ENCODE measurements at places on chromosomes 13 and 19. TPM values are rescaled to one million over a fixed set of nuclear protein-coding genes. Genes with fewer than 3 reads are reported as not detected.

DNA sequence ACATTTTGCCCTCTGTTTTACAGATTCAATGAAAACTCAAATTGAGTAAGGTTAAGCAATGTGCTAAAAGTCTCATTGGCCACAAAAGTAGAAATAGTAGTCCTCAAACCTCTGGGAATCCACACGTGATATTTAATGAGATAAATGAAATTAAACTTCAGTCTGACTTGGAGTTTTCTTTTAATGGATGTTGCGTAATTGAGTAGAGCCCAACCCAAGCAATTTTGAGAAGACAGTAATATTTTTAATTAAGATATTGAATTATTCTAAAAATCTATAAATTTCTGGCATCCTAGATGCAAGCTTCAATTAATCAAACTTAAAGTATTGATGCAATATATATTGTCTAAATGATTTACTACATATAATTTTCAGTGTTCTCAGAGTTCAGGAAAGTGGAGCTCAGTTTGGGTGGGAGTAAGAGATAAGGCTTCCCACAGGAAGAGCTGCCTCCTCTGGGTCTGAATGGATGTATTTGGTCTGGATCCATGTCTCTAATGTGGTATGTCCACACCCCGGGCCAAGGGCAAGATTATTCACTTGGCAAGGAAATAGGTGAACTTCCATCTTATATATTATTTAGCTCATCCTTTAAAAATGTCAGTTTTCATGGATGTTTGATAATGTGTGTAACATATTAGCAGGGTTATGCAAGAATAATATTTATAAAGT, 6.9 kb downstream of the MBNL2 start:
- no peak for DNase-seq
- H3K4me3 ChIP-seq: no peak overlapping the region
- no peak overlapping the region for H3K27ac ChIP-seq
- H3K4me1 ChIP-seq: peaks cover 35% of the 10 kb centered on the region
- H3K36me3 ChIP-seq: no peaks in the 10 kb centered on the region
- H3K27me3 ChIP-seq: peaks cover 3% of the 10 kb centered on the region

DNA sequence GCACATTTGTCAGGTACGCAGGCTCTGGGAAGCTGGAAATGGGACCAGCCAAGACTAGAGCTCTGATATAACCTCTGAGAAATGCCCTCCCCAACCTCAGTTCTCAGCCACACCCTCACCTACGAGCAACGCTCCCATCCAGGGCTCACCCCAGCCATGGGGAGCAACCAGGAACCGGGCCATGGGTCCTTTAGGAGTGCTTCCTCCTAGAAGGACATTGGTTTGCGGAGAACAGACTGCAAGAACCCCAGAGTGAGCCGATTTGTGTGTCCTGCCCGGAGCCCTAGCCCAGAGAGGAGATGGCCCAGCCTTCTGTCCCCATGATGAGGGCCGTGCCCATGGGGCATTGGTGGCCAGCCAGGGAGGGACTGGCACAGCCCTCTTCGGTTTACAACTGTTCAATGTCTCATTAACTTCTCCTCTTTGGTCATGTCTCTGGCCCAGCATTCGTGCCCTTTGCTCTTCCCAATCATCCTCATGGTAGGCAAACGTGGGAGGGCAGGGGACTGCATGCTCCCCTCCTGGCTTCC, 32.9 kb upstream of the IGSF23 start:
- no peaks in the 10 kb centered on the region for H3K27me3 ChIP-seq
- no peak overlapping the region for H3K4me3 ChIP-seq
- DNase-seq: no peak
- H3K36me3 ChIP-seq: no peaks in the 10 kb centered on the region
- no peaks in the 10 kb centered on the region for H3K4me1 ChIP-seq
- no peak overlapping the region for H3K27ac ChIP-seq

GRCh38 chr19:23957660-23958281, 43.1 kb downstream of the ZNF726 start:
- H3K4me3 ChIP-seq: no peak overlapping the region
- no peaks in the 10 kb centered on the region for H3K27me3 ChIP-seq
- H3K36me3 ChIP-seq: no peaks in the 10 kb centered on the region
- H3K4me1 ChIP-seq: no peaks in the 10 kb centered on the region
- no peak for DNase-seq

- no peak overlapping the region for H3K4me3 ChIP-seq
- H3K27me3 ChIP-seq: no peaks in the 10 kb centered on the region
- H3K4me1 ChIP-seq: no peaks in the 10 kb centered on the region
- H3K36me3 ChIP-seq: no peaks in the 10 kb centered on the region
- H3K27ac ChIP-seq: no peak overlapping the region
Observed at GRCh38 chr13:56720841-56721240, 419.9 kb upstream of the PRR20A start.

DNA sequence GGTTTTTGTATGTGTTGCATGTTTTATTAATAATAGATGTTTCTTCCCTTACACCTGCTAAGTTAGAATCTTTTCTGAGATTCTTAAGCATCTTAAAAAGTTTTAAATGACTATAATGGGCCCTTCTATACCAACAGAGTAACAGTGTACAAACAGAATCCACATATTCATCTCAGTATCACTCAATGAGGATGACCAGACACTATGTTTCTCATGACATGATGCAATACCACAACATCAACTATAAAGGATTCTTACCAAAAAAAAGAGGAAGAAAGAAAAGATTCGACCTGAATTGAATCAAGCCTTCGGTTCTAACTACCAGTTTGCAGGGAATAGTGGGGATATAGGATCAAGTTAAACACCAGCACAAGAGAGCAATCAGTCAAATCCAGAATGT, 56.5 kb downstream of the INTS6 start:
- no peak for DNase-seq
- H3K4me3 ChIP-seq: no peak overlapping the region
- no peak overlapping the region for H3K27ac ChIP-seq
- H3K27me3 ChIP-seq: no peaks in the 10 kb centered on the region

DNA sequence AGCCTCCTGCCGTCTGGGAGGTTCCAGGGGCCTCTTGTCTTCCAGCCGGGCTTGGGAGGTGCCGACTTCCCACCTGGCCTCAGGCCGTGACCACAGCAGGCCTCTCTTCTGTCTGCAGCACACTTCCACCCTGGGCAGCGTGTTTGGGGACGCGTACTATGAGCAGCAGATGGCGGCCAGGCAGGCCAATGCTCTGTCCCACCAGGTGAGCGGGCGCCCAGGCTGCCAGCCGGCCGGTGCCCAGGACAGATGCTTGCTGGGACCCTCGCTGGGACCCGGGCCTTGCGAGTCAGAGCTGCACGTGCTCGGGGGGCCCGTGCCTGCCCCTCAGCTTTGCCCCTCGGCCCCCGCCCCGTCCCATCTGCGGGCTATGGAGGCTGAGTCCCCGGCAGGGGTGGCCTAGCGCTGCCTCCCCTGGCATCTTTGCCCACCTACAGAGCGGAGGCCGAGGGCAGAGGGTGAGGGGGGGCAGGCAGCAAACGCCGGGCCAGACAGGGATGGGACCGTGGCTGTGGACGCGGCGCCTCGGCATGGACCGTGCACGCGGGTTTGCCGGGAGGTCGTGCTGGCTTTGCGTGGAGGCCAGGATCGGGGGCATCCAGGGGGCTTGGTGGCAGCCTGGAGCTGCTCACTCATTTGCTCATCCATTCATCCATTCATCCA, 16.2 kb downstream of the COMP start:
- no peak for DNase-seq
- peaks cover 30% of the 10 kb centered on the region for H3K27me3 ChIP-seq
- H3K36me3 ChIP-seq: no peaks in the 10 kb centered on the region
- H3K4me3 ChIP-seq: no peak overlapping the region

- no peaks in the 10 kb centered on the region for H3K4me1 ChIP-seq
- no peak overlapping the region for H3K27ac ChIP-seq
- no peaks in the 10 kb centered on the region for H3K36me3 ChIP-seq
- DNase-seq: no peak
Observed at GRCh38 chr19:13717194-13717643, 47.1 kb upstream of the MRI1 start.

DNA sequence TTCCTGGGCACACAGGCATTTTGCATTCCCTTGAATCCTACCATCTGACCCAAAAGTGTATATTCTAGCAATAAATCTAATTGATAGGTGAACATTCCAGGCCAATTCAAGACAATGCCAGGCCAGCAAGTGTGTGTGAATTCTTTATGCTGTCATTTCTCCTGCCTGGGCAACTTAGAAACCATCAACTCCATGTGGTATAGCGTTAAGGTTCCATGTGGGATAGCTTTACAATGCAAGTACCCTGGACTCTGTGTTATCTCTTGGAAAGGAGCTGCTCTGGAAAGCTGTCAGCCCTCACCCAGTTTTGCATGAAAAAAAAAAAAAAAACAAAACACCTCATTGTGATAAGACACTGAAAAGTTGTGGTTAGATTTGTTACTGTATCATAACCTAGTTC, 15.6 kb upstream of the FLT1 start:
- H3K27me3 ChIP-seq: no peaks in the 10 kb centered on the region
- no peak for DNase-seq
- no peak overlapping the region for H3K27ac ChIP-seq

DNA sequence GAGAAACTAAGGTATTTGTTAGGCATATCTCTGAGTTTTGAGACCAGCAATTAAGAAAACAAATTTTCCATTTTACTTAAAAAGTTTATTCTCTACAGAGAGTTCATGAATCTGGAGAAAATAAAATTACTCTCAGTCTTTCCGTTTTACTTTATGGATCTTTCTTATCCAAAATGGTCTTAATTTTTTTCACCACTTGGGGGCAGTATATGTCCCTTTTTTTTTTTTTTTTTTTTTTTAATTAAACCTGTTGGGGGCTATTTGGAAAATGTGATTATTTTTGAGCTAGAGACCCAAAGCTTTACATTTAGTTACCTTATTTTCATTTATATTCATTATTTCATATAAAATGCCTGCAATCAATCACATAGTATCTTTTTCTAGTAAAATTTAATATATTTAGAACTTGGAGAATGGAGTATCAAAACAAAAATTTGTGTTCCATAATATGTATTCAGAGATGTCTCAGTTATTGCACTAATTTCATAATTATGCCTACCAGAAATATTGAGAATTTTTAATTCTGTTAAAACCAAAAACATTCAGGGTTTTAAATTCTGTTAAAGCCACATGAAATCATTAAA, 27.1 kb downstream of the PIBF1 start:
- peak overlapping the region; percentile 48 for H3K27ac ChIP-seq
- H3K27me3 ChIP-seq: no peaks in the 10 kb centered on the region
- H3K4me1 ChIP-seq: no peaks in the 10 kb centered on the region
- H3K36me3 ChIP-seq: no peaks in the 10 kb centered on the region
- no peak overlapping the region for H3K4me3 ChIP-seq
- peak; percentile 13 for DNase-seq

NOTCH3 gene
- total RNA-seq: 27.2 TPM

DNA sequence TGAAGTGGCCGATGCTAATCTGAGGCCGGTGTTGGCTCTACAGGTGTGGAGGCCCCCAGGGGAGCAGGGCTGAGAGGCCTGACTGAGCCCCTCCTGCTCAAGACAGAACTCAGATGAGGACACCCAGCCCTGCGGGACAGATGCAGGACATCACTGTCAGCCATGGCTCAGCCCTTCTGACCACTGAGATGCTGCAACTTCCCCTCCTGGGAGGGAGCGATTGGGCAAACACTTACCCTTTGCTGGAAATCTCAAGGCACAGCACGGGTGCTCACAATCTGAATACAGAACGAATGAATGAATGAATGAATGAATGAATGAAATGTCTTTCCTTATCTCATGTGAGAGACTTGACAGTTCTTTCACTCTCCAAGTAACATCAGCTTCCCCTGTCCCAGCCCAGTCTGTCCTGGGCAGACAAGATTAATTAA, 3.5 kb upstream of the SIGLEC7 start:
- H3K27me3 ChIP-seq: no peaks in the 10 kb centered on the region
- no peak overlapping the region for H3K4me3 ChIP-seq
- H3K36me3 ChIP-seq: no peaks in the 10 kb centered on the region
- DNase-seq: no peak

CEACAM21 gene
- total RNA-seq: 2.8 TPM

TEX26 gene
- total RNA-seq: not detected

DNA sequence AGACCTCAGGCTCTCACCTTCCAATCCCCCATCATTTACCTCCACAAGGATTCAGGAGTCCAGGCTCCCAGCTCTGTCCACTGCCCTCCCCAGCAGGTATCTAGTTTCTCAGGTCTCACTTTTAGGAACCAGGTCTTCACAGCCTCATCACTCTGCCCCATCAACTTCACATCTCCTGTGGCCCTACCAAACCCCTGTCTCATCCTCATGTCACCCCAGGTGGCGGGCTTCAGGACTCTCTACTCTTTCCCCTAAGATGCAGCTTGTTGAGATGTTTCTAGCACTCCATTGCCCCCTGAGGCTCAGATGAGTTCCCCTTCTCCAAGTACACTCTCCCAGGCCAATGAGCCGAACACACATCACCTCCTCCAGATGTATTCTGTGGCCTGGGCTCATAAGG, 1.5 kb downstream of the PPFIA3 start:
- no peak for DNase-seq
- H3K4me3 ChIP-seq: no peak overlapping the region
- H3K27ac ChIP-seq: no peak overlapping the region
- H3K4me1 ChIP-seq: peaks cover 7% of the 10 kb centered on the region
- peaks cover 15% of the 10 kb centered on the region for H3K27me3 ChIP-seq

DNA sequence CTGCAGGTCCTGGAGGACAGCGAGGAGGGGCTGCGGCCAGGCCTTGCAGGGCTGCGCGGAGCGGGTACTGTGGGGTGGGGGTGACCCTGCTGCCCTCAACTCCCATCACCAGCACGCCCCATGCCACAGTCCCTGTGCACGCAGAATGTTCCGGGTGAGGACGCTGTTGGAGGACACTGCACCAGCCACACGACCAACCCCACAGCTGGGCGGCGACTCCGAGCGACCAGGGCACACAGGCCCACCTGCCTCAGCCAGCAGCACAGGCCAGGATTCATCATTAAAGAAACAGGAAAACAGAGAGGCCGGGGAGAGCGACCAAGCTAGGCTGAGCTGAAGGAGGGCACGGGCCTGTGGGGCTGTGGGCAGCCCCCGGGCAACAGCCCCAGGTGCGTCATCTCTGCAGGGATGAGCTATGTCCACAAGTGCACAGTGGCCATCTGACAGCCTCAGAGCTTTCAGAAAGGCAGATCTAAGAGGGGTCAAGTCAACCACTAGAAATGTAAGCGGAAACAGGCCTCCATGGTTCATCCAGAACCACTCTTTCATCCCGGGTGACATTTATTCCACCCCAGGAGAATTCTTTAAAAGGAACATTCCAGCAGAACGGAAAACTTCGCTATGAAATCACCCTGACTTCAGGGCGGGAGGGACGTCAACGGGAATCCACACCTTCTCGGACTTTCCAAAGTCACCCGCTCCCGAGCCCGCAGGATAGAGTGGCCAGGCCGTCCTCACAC, 1.5 kb downstream of the GAS6 start:
- peaks cover 32% of the 10 kb centered on the region for H3K4me1 ChIP-seq
- peak overlapping the region; percentile 16 for H3K27ac ChIP-seq
- H3K36me3 ChIP-seq: no peaks in the 10 kb centered on the region
- H3K4me3 ChIP-seq: peak overlapping the region; percentile 40
- H3K27me3 ChIP-seq: peaks cover 27% of the 10 kb centered on the region
